HCT116 (cell line): ENCODE measurements at places on chromosomes 16 and 17. TPM values are rescaled to one million over a fixed set of nuclear protein-coding genes. Genes with fewer than 3 reads are reported as not detected.

- H3K36me3 ChIP-seq: no peaks in the 10 kb centered on the region
- no peak overlapping the region for H3K4me3 ChIP-seq
- no peaks in the 10 kb centered on the region for H3K27me3 ChIP-seq
- H3K27ac ChIP-seq: peak overlapping the region; percentile 79; the same call in 1 of the 2 replicates
Observed at GRCh38 chr17:40068584-40068916, 5.8 kb downstream of the THRA start.

DNA sequence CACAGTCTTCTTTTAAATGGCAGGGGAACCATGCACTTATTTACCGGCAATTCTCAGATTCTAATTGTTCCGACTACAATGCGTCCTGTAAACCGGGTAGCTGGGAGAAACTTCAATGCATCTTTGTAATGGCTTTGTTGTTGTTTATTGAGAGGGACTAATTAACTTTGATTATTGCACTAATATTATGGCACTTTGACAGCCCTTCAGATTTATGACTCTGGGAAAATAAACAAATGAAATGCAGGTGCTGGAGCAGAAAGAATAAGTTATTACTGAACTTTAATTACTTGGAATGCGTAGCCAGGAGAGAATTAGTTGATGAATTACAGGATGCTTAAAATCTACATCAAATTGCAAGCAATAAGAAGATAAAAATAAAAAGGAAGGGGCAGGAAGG lies 77.0 kb downstream of the WWOX start:
- H3K27ac ChIP-seq: no peak overlapping the region
- no peaks in the 10 kb centered on the region for H3K27me3 ChIP-seq
- no peak for DNase-seq
- H3K4me1 ChIP-seq: no peaks in the 10 kb centered on the region
- H3K4me3 ChIP-seq: no peak overlapping the region

- H3K36me3 ChIP-seq: no peaks in the 10 kb centered on the region
- peaks cover 63% of the 10 kb centered on the region for H3K4me1 ChIP-seq
- no peak for DNase-seq
- no peak overlapping the region for H3K4me3 ChIP-seq
- peak overlapping the region; percentile 91 for H3K27ac ChIP-seq
Observed at GRCh38 chr16:14398014-14398717, 231.9 kb downstream of the PARN start.

Gene AP2B1
- 198 TPM for total RNA-seq

- peak overlapping the region; percentile 28; the same call in 1 of the 2 replicates for H3K27ac ChIP-seq
- H3K36me3 ChIP-seq: no peaks in the 10 kb centered on the region; the same call in 1 of the 2 replicates
- no peak for DNase-seq
- no peaks in the 10 kb centered on the region for H3K27me3 ChIP-seq
- peaks cover 20% of the 10 kb centered on the region for H3K4me1 ChIP-seq
Observed at GRCh38 chr16:31487071-31487719, 4.3 kb downstream of the SLC5A2 start.

GRCh38 chr17:79510071-79510470 lies 100.8 kb downstream of the RBFOX3 start:
- H3K27me3 ChIP-seq: 0 out of 2 replicates have a peak, but pooled peaks cover 1% of the 10 kb centered on the region
- no peak overlapping the region for H3K27ac ChIP-seq
- no peak overlapping the region for H3K4me3 ChIP-seq
- no peaks in the 10 kb centered on the region for H3K36me3 ChIP-seq

- H3K27ac ChIP-seq: no peak overlapping the region
- no peak overlapping the region for H3K4me3 ChIP-seq
- H3K27me3 ChIP-seq: no peaks in the 10 kb centered on the region
- no peaks in the 10 kb centered on the region for H3K36me3 ChIP-seq
Observed at GRCh38 chr17:27218041-27218440, 75.9 kb upstream of the WSB1 start.

Gene ITGAE
- 19.9 TPM for total RNA-seq

DNA sequence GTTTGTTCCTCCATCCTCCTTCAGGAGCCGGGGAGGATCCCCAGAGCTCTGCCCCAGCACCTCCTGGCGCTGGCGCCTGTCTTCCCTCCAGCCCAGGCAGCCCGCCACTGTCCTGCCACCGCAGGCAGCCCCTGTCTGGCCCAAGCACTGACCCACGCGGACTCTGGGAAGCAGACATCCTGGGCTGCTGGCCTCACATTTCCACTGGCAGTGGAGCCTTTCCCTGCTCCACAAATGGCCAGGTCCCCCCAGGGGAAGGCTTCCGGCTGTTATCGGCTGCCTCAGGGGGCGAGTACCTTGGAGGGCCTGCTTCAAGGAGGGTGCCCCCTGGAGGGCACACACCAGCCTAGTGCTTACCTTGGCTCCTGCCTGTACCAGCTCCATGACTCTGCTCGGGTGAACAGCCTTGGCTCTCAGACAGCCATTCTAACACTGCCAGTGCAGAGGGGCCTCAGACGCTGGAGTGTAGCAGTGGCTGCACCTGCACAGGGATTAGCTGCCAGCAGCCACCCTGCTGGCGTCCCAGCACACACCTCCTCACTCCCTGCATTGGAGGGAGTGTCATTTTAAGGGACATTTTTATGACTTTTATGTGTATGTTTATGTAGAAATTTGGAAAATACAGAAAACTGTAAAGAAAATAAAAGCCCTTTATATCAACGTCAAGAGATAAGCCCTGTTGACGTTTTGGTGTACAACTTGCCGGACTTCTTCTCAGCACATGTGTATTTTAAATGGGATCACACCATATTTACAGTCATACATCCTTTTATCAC lies 21.0 kb downstream of the ACE start:
- no peak overlapping the region for H3K4me3 ChIP-seq
- peaks cover 14% of the 10 kb centered on the region for H3K27me3 ChIP-seq
- no peaks in the 10 kb centered on the region for H3K4me1 ChIP-seq
- no peak overlapping the region for H3K27ac ChIP-seq
